ENCODE measurements at places on chromosomes 4 and X.

- DNase-seq: peak; percentile 33
These were observed 80.2 kb upstream of the CBLL2 start for GRCh38 chrX:22192419-22193060.

DNA sequence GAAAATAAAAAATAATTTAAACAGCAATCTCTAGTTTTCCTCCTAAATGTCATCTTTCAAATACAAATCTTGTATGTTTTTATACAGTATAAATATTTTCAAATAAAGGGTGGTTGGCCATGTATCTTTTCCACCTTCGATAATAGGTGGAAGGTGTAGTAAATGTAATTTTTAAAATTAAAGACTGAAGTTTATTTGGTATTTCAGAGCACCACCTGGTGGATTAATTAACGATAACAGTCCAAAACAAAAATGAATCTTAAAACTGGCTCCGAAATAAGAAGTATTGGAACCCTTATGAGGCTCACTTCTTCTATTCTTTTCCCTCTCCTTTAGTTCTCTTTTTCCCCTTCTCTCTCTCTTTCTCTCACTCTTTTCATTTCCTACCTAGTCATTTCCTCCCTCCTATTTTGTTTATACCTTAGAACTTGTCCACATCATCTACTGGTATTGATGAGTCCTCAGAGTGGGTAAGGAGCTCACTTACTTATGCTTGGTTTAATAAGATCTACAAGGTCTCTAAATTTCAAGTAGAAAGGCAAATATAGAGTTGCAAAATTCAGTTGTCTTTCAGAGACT lies 82.9 kb upstream of the EXOC1L start:
- DNase-seq: no peak

DNA sequence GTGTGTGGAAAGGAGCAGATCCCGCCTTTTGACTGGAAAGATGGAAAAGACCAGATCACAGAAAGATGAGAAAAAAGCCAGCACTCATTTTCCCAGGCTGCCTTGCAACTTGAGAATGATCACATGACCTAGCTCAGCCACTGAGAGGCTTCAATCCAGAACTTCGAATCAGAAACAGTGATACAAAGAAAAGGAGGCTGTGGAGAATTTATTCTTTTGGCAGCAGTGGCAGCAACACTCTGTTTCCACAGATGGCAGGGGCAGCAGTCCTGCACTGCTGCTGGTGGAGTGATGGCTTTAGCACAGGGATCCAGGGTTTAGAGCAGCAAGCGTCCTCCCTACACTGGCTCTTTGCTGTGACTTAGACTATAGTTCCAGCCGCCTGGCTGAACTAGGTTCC lies 77.8 kb upstream of the SH3RF1 start:
- no peak for DNase-seq

DNA sequence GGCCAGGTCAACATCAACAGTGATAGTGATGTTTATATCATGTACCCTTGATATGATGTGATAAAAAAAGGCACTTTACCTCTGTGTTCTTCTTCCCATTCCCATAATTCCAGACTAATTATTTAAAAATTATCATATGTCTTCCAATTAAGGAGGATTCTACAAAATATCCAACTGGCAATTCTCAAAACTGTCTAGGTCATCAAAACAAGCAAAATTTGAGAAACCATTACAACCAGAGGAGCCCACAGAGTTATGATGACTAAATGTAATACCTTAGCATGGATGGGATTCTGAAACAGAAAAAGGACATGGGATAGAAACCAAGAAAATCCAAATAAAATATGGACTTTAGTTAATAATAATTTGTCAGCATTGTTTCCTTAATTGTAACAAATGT lies 428.6 kb upstream of the AMOT start:
- no peak for DNase-seq

- DNase-seq: no peak
These were observed 37.2 kb upstream of the FAM9C start for GRCh38 chrX:13081395-13082205.

- DNase-seq: no peak
These were observed 24.4 kb upstream of the LHFPL1 start for GRCh38 chrX:112704187-112704586.

- no peak for DNase-seq
These were observed 12.0 kb downstream of the CNGA2 start for GRCh38 chrX:151746502-151746901.

GRCh38 chr4:185700048-185700447 lies 111.9 kb downstream of the SORBS2 start:
- DNase-seq: no peak

DNA sequence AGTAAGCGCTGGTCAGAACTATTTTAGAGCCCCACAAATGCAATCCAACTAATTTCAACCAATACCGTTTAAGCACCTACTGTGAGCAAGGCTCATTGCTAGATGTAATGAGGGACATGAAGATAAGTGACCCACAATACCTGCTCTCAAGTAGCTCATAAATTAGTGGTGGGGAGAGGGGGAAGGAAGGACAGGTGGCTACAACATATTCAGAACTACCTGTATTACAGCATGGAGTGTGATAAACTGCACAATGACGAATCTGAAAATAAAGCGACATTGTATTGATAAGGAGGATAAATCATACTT lies 311.6 kb upstream of the DIAPH2 start:
- DNase-seq: no peak

DNA sequence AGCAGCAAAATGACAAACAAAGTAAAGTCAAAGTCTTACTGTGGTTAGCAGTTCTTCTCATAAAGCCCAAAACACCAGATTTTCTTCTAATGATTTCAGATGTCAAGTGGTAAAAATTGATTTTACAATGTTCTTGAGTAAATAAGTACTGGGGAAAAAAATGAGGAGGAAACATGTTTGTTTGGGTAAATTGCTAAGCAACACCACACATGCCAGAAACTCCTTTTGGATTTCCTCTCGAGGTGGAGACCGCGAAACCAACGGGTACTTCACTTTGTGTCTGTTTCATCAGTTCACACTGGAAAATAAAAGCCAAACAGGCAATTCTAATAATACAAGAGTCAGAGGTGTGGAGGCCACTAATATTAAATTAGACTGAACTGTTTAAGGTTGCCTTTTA lies 4.6 kb upstream of the PKD2 start:
- DNase-seq: no peak

DNA sequence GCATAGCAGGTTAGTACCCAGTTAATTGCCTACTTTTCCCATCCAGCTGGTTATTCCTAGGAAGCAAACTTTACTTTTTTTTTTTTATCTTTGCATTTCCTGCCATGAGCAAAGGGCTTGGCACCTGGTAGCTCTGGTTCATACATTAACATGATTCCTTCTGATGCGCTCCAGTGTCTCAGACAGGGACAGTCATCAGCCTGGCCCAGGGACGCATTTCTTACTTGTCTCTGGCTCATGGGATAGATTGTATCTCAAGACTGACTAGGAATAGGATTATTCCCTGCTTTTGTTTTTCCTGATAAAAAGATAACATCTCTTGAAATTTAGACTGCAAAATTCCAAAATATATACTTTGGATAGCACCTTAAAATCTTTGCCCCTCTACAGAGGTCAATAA lies 571.5 kb upstream of the TENM3 start:
- no peak for DNase-seq

DNA sequence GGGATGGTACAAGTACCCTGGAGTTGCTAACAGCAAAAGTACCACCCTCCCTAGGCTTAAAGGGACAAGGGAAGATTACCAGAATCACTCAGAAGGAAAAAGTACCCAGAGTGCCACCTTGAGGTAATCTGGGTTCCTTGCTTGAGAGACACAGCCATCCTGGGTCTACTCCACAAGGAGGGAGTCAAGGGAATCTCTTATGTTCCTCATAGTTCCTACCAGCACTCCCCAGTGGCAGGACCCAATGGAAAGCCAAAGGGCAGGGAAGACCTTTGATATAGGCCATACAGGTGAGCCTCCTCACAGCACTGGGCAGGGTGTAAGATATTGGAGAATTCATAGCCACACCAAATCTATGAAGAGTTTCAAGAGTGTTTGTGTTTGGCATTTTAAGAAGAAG lies 5.7 kb downstream of the IL2 start:
- DNase-seq: peak; percentile 38

GRCh38 chr4:122152711-122153226 lies 638 bp downstream of the BLTP1 start:
- peak; percentile 4 for DNase-seq

GRCh38 chrX:38236901-38237615 lies 16.4 kb upstream of the SRPX start:
- no peak for DNase-seq

- DNase-seq: no peak
These were observed 111.9 kb downstream of the GLRA3 start for GRCh38 chr4:174716986-174717770.

DNA sequence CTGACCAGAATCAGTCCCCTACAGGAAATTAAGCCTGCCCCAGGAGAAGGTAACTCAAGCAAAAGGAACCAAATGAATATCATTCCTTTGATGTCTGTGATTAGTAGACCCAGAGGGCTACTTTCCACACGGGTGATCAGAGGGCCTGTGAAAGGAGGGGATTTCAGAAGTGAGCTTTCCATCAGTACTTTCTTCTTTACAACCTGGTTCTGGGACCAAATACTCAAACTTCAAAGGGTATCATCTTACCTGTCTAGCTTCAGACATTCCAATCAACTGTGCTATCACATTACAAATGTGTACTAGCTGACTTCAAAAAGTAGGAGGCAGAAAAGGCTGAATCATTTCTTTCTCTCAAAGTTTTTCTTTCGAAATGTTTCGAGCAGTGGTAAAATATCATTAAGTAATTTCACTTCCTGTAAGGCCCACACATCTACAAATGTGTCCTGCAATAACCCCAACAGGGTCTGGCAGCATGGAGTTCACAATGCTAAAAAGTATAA lies 23.9 kb downstream of the ACSL4 start:
- DNase-seq: no peak

DNA sequence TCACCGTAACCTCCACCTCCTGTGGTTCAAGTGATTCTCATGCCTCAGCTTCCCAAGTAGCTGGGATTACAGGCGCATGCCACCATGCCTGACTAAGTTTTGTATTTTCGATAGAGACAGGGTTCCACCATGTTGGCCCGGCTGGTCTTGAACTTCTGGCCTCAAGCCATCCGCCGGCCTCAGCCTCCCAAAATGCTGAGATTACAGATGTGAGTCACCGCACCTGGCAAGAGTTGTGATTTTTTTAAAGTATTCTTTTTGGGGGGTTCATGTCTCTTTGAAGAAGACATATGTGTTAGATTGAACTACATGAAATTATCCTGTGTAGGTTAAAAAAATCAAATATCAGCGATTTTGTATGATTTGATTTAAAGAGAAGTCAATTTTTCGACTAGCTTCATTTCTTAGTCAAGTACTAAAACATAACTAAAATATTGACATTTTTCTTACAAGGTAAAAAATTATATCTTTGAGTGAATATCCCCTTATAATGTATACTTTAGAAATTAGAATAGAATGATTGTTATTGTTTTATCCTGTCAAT lies 60.3 kb upstream of the ANTXR2 start:
- no peak for DNase-seq

- DNase-seq: no peak
These were observed 38.5 kb upstream of the STPG2 start for GRCh38 chr4:98181809-98182208.

GRCh38 chrX:149516604-149517003 lies 11.5 kb upstream of the IDS start:
- DNase-seq: no peak

DNA sequence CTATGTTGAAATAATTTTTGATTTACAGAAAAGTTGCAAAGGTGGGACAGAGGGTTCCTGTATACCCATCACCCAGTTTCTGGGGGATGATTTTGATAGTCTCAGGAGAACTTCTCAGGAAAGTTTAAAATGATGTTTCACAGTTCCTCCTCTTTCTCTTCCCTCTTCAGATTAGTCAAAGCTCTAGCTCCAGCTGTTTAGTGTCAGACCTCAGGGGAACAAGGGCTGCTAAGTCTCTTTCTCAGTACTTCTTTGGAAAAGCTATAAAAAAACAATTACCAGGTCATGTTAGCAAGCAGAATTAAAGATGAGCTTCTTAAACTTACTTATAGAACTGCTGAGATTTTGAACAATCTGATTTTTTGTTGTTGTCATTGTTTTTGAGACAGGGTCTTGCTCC lies 12.2 kb downstream of the IL13RA1 start:
- DNase-seq: no peak

GRCh38 chr4:10089346-10089745 lies 27.3 kb downstream of the WDR1 start:
- no peak for DNase-seq

- DNase-seq: no peak
These were observed 11.3 kb upstream of the CHRNA9 start for GRCh38 chr4:40323866-40324265.

- no peak for DNase-seq
These were observed 136.7 kb downstream of the GPR143 start for GRCh38 chrX:9628779-9629493.

DNA sequence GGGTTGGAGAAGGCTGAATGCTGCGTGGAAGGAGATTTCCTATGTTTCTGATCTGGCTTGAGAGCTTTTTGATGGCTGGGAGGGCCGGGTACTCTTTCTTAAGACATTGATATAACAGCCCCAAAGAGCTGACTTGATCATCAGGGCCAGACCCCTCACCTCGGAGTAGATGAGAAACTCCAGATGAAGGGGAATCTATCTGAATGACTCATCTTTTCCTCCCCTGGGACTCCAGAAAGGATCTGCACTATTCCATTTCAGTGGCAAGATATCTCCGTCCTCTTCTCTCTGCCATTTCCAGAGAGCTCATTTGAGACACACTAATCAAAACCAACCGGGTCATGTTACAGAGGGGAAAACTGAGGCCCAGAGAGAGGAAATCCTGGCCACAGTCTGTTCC lies 92.9 kb upstream of the MSX1 start:
- no peak for DNase-seq

GRCh38 chr4:44661940-44662622 lies 10.7 kb upstream of the YIPF7 start:
- DNase-seq: no peak

- no peak for DNase-seq
These were observed 196.6 kb downstream of the ASB9 start for GRCh38 chrX:15073313-15073712.

DNA sequence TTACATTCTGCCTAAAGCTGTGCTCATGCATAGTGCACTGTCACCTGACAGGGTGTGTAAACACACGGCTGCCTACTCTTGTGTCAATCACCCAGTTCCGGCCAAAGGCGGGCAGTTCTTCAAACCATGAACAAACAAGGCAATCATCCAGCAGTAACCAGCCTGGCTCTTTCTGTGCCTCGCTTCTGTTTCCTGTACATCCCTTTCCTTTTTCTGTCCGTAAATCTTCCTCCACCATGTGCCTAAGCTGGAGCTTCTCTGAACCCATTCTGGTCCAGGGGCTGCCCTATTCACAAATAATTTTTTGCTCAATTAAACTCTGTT lies 60.8 kb upstream of the CBR4 start:
- no peak for DNase-seq

- no peak for DNase-seq
These were observed 30.7 kb downstream of the HMX1 start for GRCh38 chr4:8840816-8841455.

Data from activated T-cell treated with anti-CD3 and anti-CD28 coated beads for 24 hours (primary cell).